ENCODE measurements at places on chromosomes 4 and X.

DNA sequence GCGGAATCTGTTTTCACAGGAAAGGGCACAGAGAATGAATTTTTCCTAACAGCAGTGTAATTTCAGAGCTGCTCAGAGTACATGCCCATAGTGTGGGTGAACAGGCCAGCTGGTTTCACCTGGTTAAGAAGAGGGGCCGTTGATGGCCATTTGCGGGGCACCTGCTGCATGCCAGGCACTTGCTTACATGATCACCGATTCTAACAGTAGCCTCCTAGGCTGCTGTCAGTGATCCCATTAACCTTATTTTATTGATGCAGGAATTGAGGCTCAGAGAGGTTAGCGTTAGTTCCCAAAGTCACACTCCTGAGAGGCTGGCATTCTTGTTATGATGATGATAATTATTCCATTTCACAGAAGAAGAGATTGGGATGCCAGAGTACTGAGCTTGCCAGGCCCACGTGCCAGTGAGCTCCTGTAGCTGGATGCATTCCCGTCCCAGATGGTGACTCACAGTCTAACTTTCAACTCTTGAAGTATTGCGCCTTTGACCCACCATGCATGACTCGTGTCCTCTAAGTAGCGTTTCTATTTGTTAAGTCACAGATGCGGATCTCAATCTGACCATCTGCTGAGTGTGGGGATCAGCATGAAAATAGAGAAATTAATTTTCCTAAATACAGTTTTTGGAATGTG, 76.5 kb downstream of the PSAPL1 start:
- no peak for DNase-seq

DNA sequence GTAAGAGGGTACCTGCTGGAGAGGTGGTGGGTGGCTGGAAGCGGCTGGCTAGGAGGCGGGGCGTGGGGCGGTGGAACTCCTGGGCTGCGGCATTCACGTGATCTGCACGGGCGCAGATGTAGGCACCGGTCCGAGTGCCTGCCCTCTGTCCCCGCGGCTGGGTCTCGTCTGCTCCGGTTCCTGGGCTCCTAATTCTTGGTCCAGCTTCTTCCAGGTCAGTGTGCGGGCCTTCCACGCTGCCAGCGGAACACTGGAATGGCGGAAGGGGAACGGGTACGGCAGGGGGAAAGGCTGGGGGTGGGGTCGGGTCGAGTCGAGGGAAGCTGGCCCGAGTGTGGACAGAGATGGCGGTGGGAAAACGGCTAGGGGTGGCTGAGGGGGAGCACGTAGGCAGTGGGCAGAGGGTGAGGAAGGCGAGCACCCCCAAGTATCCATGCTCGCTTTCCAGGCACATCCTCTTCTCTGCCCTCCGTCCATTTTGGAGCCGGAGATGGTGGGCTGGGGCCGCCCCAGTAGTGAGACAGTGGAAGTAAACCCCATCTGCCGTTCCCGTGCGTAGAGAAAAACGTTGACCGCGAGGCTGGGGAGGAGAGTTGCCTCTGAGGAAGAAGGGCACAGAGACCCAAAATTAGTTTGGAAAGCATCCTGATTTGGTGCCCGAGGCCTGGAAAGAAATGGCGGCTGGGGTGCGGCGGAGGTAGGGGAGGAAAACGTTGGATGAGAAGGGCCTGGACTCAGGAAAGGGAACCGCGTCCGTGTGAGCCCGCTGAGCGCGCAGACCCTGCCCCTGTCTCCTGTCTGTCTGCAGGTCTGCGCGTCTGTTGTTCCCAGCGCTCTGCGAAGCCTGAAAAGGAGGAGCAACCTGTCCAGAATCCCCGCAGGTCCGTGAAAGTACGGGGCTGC, at the start of gene TCEAL4:
Gene TCEAL4, plus strand, starts transcription at position 105 of the 903 bp plus-strand sequence. CDS start 1,161 bp downstream, outside the sequence.
- peak; percentile 20 for DNase-seq

DNA sequence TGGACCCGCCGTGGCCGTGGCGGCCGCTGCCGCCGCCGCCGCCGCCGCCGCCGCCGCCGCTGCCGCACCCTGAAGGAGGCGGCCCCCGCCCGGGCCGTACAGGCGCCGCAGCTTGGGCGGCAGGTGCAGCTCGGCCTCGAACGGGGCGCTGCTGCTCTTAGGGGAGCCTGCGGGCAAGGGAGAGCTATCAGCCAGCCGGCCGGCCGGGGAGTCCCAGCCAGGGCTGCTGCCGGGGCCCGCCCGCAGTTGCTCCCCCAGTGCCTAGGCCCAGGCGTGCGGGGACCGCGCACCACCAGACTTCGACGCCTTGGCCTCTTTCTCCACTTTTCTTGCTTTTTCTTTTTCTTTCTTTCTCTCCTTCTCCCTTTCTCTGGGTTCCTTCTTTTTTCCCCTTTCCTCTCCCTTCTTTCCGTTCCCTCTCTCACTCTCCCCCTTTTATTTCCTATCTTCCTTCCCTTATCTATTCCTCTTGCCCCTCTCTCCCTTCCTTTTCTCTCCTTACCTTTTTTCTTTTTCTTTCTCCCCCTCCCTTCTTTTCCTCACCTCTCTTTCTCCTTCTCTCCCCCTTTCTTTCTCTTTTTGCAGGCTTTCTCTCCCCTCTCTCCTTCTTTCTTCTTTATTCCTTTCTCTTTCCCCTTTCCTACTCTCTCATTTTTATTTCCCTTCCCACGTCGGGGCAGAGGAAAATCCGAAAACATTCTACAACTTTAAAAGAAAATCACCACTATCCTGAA, 2.0 kb downstream of the ARX start:
- DNase-seq, result no peak

DNA sequence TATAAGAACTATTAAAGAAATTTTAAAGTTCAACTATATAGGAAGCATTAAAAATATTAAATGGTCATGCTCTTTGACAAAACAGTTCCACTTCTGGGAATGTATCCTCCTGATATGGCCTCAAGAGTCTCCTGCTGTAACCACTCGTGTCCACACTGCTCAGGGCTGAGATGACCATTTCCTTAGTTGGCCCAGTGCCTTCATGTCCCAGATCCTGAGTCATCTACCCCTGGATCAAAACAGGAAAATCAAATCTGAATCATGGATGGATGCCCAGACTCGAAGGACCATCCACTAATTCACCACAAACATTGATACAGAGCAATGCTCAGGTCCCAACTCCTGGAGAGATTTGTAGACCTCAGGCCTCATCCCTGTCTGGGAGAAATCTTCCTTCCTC, 44.7 kb downstream of the GPRASP3 start:
- DNase-seq, result no peak

GRCh38 chrX:95907081-95907480, 777.6 kb upstream of the DIAPH2 start:
- no peak for DNase-seq

DNA sequence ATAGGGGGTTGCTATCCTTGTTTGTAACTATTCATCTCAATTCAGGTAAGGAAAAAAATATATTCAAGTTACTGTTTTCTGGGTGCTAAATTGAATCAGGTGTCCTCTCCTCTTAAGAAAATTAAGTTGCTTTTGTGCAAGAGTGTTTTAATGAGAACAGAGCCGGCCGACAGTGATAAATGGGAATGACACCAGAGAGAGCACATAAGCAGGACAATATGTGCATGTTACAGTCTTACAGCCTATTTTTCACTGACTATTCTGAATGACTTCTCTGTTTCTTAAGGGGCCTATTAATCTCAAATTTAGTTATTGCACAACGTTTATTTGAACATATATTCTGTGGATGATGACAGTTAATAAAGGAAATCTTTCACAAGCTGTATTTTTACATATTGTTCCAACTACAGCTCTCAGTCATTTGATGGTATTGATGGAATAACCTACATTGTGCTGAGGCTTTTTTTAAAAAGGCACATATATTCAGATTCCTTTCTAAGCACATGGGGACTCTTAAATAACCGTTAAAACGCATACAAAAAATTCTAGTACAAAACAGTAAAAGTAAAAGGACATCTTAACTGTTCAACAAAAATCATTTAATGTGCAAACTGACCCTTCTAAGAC, 68.4 kb downstream of the SLC10A7 start:
- no peak for DNase-seq

DNA sequence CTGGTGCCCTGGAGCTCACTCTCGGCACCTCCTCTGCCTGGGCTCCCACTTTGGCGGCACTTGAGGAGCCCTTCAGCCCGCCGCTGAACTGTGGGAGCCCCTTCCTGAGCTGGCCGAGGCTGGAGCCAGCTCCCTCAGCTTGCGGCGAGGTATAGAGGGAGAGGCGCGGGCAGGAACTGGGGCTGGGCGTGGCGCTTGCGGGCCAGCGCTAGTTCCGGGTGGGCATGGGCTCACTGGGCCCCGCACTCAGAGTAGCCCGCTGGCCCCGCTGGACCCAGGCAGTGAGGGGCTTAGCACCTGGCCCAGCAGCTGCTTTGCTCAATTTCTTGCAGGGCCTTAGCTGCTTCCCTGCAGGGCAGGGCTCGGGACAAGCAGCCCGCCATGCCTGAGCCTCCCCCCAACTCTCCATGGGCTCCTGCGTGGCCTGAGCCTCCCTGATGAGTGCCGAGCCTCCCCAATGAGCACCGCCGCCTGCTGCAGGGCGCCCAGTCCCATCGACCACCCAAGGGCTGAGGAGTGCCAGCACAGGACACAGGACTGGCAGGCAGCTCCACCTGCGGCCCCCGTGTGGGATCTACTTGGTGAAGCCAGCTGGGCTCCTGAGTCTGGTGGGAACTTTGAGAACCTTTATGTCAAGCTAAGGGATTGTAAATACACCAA, 26.7 kb upstream of the FAM90A26 start:
- no peak for DNase-seq

DNA sequence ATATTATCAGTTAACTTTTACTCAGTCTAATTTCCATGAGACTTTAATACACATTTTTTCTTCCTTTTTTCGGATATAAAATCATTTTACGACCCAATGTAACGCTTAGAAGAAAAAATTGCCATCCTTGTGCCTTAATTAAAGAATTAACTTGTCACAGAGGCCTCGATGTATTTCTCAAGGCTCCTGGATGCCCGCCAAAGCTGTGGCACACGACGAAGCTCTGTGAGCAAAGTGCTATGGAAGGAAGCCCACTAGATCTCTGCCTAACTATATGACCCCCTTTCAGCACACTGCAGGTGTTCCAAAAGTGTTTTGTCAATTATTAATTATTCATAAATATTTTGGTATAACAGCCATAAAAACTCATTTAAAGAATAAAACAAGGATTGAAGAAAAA, 54.4 kb downstream of the TAPT1 start:
- DNase-seq, result no peak

- no peak for DNase-seq
These were observed 538.6 kb downstream of the ANKRD50 start for GRCh38 chr4:124173912-124174311.

DNA sequence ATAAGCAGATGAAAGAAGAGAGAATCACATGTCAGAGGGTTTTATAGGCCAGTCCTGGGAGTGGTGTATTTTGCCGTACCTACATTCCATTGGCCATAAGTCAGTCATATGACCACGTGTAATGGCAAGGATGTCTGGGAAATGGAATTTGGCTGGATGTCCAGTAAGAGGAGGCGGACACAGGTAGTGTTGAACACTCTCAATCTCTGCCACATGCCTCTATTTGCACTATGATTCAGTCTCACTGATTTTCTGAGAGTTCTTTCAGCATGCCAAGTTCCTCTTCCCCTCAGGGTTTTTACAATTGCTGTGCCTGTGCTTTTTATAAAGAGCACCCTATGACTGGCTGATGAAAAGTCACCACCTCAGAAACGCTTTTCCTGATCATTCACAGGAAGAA, 164.2 kb upstream of the GPR101 start:
- DNase-seq, result no peak

Measured in C1 segment of cervical spinal cord (tissue), 14 donors.